ENCODE measurements at places on chromosomes 13 and 19.
A peak's percentile ranks its signal among the peaks of the same experiment; 100 is the strongest.

GRCh38 chr13:86572115-86572514 lies 772.9 kb upstream of the SLITRK6 start:
- DNase-seq = no peak

- no peak for DNase-seq
These were observed 115.9 kb upstream of the GJB6 start for GRCh38 chr13:20348018-20348417.

DNA sequence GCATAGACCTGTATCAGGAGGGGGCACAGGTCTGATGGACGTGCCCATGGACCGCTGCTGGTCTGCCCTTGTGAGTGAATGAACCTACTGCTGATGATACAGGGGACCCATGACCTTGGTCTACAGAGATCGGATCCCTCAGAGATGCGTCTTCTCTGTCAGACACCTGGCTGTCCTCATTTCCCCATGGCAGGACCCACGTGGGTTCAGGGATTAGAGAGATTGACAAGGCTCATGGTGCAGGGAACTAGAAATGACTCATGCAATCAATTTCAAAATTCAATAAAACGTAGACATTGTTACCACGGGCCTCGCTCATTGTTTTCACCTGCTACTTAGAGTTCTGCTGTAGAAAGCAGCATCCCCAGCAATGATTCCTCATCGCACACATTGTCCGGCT lies 962 bp upstream of the TPRX1 start:
- no peak for DNase-seq

DNA sequence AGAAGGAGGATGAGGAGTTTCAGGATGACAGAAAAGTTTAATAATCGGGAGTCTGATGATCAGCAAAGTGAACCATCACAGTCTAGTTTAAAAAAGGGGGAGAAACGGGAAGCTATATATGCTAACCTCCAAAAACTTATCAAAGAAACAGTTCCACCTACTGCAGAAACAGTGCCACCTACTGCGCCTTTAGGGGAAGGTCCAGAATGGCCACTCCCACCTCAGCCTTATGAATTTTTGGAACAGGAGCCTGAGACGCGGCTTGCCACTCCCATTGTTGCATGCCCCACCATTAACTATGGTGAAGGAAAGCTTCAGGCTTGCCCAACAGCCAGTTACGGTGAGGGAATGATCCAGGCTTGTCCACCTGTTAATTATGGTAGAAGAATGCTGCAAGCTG lies 929.0 kb downstream of the SLITRK6 start:
- no peak for DNase-seq

DNA sequence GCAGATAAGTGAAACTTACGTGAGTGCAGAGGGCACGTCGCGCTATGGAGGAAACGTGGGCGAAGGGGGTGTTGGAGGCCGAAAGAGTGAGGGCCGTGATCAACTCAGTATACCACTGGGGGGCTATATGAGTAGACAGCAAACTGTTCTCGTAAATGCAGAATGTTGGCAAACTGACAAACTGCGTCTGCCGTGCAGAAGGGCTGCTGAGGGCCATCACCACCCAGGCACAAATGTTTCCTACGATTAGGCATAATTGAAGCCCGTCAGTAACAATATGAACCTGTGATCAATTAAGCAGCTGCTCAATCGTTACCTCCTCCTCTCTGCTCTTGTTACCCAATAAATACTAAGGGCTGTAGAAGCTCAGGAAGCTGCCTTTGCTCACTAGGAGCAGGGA lies 17.3 kb upstream of the MADCAM1 start:
- no peak for DNase-seq

DNA sequence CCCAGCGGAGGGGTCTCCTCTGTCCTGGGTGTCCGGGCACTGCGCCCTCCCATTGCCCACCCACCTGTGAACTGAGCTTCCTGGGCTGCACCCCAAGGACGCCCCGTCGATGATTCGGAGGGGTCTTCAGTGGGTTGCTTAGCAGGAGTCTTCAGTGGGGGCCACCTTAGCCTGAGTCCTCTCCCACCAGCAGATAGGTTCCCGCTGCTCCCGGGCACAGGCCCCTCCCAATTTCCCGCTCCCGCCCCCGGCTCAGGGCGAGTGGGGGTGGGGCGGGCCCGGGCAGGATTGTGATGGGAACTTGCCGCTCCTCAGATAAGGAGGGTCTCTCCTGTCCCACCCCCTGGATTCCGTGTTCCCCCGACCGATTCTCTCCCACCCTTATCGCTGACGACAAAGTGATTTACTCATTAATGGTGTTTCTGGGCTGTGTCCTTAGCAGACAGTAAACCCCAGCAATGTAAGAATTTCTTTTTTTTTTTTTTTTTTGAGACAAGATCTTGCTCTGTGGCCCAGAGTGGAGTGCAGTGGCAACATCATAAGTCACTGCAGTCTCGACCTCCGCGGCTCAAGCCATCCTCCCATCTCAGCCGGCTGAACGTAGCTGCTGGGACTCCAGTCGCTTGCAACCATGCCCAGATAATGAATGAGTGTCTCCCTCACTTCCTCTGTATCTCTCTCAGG lies 655 bp upstream of the S1PR5 start:
- no peak for DNase-seq

DNA sequence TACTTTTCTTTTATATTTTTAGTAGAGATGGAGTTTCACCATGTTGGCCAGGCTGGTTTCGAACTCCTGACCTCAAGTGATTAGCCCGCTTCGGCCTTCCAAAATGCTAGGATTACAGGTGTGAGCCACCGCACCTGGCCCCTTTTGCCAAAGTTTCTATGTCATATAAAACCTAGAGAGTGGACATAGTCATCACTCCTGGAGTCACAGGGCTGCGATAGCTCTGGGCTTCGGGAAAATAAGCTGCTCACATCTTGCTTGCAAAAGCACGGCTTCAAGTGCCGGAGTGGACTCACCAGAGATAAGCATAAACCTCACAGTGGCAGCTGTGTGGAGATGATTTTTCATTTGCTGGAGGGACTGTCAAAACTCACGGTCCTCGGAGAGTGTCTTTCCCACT lies 171.2 kb downstream of the TEX29 start:
- DNase-seq = no peak

- DNase-seq = no peak
These were observed 174.7 kb downstream of the MZT1 start for GRCh38 chr13:72552731-72553130.

GRCh38 chr19:39444598-39445195 lies 685 bp upstream of the SUPT5H start:
- DNase-seq = no peak

DNA sequence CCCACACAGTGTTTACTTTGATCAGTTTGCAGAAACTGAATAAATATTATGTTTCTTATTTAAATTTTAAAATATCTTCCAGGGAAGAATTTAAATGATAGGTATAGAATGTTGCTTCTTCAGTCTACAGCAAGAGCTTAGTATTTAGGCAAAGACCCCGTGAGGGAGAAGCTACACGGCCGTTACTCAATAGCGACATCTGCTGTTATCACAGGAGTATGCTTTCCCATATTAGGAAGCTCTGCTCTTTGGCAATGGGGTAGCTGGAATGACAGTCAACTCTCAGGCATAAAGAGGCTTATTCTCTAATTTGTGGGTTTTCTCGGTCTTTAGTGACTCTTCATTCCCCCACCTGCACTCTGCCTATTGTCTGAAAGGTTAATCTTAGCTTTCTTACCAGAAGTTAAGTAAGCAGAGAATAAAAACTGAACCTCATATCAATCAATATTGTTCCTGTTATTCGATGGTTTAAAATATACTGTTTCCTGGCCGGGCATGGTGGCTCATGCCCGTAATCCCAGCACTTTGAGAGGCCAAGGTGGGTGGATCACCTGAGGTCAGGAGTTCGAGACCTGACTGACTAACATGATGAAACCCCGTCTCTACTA lies 13.2 kb upstream of the LHFPL6 start:
- peak; percentile 36 for DNase-seq

- no peak for DNase-seq
These were observed 39.3 kb downstream of the BRD4 start for GRCh38 chr19:15292847-15293582.

DNA sequence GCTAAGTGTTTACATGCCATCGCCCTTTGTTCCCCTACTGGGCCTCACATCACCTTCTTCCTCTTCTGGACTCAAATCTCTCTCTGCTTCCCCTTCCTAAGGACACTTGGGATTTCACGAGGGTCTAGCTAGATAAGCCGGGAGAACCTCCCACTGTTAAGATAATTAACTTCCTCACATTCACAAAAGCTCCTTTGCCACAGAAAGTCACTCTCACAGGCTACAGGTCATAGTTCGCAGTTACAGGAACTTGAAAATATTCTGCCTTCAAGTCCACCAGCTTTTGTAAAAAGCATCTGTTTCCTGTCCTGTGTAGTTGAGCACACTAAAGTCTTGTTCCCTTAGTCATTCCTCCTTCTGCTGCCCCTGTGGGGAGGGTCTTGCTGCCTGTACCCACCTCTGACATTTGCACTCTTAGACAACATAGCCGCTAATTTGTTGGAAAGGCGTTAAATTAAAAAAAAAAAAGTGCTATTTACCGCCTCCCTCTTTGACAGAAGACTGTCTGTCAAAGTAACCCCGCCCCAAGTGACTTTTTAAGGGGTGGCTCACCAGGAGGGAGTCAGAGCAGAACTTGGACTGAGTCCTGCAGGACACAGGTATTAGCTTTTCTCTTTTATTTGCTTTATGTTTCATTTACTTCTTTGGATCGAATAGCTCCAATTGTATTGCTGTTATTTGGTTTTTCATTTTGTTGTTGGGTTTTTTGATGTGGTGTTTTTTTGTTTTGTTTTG lies 26.8 kb upstream of the CEACAM21 start:
- DNase-seq = peak; percentile 55

- peak; percentile 32 for DNase-seq
These were observed 106.8 kb upstream of the SPATA13 start for GRCh38 chr13:24053519-24054251.

- no peak for DNase-seq
These were observed at the start of gene F2RL3 for GRCh38 chr19:16888629-16889365. Gene F2RL3 (plus strand): TSS chr19:16888999. CDS start chr19:16889190, 191 bp downstream.

DNA sequence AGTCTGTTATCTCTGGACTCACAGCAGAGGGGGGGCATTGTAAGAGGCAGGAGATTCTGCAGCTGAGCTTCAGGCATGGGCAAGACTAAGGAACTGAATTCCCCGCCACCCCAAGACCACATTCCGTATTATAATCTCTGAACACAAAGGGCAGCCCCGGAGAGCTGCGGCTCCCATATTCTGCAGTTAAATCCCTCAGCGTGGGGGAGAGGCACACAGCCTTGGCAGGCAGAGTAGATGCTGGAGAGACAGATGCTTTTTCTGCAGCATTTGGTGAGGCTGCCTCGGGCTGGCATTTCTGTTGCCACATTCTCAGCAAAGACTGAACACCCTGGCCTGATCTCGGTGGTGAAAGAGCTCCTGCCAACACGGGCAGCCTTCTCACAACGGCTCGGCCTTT lies 12.9 kb downstream of the CHAF1A start:
- DNase-seq = no peak

DNA sequence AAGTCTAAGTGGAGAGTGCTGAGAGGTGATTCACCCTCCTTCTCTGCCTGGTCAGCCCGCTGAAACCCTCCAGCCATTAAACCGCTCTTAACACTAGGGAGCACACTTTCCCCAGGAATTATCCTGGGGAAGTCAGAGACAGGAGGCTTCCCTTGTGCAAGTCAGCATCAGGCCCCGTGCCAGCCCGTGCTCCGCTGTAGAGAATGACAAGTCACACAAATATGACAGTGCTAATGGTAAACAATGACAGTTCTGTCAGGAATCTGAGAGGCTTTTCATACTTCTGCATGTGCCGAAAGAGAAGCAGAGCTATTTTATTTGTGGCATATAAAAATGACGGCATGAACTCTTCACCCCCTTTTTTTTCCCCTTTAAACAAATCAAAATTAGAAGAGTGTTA lies 816.9 kb upstream of the SLC10A2 start:
- DNase-seq = peak; percentile 2

DNA sequence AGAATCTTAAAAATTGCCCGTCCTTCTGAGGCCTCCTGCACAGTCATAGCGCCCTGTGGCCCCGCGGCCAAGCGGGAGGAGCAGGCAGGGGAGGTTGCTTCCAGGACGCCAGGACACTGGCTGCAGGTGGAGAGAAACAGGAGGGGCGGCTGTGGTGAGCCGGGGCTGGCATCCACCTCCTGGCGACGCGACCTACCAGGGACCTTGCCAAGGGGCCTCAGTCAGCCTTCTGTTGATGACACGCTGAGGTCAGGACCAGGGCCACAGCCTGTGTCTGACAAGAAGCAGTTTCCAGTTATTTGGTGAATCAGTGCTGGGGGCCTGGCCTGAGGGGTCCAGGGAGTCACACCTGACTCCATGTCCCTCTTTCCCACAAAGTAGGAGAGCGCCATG lies 13.3 kb upstream of the MKNK2 start:
- no peak for DNase-seq

- DNase-seq = no peak
These were observed 8.8 kb downstream of the IGFLR1 start for GRCh38 chr19:35733180-35734125.

- DNase-seq = no peak
These were observed 381.1 kb downstream of the FGF14 start for GRCh38 chr13:102020611-102021216.

DNA sequence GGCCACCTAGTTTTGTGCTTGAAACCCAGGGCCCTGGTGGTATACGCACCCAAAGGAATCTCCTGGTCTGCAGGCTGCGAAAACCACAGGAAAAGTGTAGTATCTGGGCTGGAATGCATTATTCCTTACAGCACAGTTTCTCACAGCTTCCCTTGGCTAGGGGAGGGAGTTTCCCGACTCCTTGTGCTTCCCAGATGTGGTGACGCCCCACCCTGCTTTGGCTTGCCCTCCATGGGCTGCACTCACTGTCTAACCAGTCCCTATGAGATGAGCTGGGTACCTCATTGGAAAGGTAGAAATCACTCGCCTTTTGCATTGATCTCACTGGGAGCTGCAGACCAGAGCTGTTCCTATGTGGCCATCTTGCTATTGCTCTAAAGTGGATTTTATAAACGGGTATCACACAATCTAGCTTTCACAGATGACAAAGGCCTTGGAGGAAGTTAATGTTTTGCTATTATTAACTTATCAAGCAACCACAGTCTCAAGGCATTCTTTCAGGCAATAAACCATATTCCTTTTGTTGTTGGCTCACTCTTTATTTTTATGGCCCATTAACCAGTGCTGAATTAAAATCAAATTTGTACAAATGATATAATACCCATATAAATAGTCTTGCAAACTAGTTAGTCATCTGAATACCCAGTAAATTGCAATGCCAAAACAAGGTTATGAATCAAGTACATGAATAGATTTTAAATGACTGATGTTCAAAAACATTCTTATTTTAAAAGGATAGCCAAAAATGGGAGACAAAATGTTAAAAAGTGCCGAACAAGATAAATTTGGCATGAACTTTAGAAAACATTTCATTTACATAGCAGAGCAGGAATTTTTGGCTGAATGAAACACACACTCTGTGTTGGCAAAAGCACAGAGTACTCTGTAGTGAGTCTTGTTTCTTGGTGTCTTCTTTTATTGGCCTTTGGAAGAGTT lies 475.4 kb upstream of the ARGLU1 start:
- no peak for DNase-seq

DNA sequence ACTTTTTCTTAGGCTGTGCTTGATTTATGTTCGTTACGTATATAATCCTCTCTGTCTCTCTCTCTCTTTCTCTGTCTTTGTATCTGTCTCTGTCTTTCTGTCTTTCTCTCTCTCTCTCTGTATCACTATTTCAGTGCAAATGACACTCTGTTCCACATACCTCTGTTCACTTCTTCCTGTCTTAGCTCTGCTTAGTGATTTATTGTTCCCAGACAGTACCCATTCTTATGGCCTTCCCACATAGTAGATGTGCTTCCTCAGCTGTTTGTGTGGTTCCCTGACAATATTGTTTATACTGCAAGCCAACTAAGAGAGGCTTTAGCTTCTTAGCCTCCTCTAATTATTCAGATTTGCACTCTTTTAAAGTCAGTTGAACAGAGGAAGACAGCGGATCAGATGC lies 1244.2 kb downstream of the DIAPH3 start:
- no peak for DNase-seq
